DMS79 (cell line): ENCODE measurements at places on chromosomes 4 and X.

GRCh38 chr4:87270144-87270543 lies 49.7 kb upstream of the KLHL8 start:
- DNase-seq = no peak

DNA sequence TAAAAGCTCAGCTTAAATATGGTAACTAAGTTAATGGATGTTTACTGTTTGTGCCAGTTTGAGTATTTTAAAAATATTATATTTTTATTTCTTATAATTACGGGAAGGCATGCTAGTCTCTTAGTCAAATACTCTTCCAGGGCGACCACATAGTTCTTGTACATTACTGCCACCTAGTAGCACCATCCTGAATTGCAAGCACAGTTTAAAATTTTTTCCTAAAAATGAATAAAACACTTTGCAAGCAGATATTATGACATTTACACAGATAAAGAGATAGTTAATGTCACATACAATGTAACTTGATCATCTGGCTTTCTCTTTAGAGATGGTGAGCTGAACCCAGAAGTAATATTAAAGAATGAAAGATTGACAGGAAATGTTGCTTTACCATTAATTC lies 11.5 kb downstream of the NDP start:
- no peak for DNase-seq

DNA sequence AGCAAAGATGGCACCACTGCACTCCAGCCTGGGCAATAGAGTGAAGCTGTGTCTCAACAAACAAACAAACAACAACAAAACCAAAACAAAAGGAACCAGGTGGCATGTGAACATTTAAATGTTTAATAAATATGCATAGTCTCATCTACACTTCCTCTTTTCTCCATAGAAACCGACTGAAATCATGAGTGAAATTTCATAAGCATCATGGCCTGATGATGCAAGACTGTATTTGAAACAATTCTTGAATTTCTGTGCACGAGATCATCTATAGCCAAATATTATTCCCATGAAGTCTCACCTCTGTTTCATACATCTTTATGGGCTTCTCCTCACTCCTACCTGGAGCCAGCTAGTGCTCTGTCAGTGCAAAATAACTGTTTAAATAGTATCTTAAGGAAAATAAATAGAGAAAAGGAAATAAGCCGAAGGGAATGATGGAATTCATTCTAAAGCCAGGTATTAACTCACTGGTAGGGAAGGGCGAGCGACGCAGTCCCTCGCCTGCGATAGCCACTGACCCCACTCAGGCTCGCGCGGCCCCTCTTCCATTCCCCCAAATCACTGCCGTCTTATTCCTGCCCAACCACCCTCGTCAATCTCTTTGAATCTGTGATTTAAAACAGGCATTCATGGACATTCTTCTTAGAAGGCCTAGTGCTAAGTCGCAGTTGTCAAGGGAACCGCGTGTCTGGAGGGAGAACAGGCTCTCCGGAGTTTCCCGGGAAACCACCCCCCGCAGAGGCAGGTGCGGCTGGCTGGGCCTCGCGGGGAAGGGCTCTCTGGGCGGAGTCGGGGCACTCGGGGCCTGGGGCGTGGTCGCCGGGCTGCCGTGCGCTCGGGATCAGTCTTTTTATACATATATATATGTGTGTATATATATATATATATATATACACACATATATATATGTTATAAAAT lies 52.4 kb upstream of the TRIM2 start:
- DNase-seq = peak; percentile 64

DNA sequence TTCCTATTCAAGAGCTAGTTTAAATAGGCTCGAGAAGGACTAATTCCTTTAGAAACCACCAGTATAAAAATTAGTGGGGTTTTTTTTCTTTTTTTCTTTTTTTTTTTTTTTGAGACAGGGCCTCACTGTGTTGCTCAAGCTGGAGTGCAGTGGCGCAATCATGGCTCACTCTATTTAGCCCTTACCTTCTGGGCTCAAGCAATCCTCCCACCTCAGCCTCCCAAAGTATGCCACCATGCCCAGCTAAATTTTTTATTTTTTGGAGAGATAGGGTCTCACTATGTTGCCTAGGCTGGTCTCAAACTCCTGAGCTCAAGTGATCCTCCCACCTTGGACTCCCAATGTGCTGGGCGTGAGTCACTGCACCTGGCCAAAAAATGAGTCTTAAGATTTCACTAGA lies 52.8 kb downstream of the APOO start:
- DNase-seq = no peak

- no peak for DNase-seq
Measured at GRCh38 chrX:103520386-103520785, 1.1 kb upstream of the RAB40A start.

GRCh38 chr4:119663160-119663788 lies 34.7 kb upstream of the PDE5A start:
- DNase-seq = no peak

DNA sequence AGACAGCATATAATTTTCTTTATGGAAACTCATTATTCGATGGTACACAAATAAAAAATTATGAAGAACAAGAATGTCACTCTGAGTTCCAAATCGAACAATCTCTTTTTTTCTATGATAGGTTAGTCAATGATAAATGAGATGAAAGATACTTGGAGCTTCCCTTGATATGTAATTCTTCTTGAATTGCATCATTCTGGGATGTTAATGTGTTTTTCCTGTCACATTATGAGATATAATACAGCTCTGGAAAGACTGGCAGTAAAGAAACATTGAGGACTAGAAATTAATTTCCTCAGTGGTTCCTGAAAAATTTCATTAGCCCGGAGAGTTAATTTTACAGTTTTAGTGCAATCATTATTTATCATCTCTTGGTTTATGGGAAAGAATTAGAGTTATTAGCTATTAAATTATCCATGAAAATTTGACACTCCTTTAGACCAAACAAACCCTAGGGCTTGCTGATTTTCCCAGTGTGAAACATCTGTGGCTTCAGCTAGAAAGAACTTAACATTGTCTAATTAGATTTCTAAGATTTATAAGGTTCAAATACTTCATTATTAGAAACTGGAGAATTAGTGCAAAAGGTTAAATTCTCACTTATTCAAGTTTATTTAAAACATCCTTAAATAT lies 1546.6 kb upstream of the TENM3 start:
- DNase-seq = no peak

DNA sequence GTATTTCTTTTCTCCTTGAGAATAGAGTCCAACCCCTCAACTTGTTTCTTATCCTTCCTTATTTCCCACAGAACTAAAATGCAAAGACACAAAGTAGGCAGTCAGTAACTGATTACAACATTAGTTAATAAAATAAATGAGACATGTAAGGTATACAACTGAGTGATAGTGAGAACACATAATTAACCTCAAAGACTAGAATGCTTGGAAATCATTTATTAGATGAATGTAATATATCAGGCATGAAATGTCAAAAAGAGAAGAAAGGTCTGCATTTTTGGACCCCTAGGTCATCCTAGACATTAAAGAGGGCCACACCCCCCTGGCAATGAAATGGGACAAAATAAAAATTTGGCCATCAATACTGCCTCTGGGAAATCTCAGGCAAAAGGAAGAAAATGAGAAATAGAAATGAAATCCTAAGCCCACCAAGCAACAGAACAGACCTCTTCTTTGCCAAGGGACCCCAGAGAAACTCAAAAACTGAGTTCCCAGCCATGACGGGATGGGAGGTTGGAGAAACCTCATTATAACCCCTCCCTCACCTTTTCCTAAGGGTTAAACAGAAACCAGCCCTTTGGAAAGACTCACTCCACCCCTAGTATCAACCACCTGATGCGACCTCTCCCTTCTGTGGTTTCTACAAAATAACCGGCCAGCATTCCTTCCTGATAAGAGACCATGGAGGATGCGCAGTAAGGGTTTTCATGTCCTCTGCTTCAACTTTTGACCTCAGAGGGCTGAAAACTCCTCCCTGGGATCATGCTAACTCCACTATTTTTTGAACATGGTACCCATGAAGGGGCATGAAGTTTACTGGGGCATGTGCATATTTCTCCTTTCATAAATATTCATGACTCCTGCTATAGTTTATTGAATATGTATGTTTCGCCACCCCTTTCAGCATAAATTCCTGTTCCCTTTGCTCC lies 90.0 kb upstream of the EXOC1L start:
- DNase-seq = no peak

DNA sequence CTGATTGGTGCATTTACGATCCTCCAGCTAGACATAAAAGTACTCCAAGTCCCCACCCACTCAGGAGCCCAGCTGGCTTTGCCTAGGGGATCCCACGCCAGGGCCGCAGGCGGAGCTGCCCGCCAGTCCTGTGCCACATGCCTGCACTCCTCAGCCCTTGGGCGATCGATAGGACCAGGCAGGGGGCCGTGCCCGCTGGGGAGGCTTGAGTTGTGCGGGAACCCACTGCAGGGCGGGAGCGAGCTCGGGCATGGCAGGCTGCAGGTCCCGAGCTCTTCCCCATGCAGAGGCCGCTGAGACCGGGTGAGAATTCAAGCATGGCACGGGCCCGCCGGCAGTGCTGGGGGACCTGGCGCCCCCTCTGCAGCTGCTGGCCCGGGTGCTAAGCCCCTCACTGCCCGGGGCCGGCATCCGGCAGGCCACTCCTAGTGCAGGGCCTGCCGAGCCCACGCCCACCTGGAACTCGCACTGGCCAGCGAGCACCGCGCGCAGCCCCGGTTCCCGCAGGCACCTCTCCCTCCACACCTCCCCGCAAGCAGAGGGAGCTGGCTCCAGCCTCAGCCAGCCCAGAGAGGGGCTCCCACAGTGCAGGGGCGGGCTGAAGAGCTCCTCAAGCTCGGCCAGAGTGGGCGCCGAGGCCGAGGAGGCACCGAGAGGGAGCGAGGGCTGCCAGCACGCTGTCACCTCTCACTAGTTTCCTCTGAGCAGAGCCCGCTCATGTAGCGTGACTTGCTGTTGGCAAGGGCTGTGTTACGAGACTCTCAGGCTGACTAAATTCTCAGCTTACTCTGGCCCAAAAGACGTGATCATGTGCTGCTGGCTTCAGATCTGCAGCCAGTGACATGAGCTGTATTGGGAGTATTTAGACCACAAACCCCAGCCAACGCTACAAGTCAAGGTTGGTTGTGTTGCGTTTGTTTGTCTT lies 87.5 kb downstream of the TRAPPC11 start:
- no peak for DNase-seq

- DNase-seq = no peak
Measured at GRCh38 chr4:105189855-105190650, 43.4 kb downstream of the TET2 start.

- DNase-seq = peak; percentile 70
Measured at GRCh38 chrX:130887376-130887775, 15.6 kb downstream of the ENOX2 start.

GRCh38 chrX:568311-568710 lies 62.3 kb upstream of the SHOX start:
- no peak for DNase-seq

DNA sequence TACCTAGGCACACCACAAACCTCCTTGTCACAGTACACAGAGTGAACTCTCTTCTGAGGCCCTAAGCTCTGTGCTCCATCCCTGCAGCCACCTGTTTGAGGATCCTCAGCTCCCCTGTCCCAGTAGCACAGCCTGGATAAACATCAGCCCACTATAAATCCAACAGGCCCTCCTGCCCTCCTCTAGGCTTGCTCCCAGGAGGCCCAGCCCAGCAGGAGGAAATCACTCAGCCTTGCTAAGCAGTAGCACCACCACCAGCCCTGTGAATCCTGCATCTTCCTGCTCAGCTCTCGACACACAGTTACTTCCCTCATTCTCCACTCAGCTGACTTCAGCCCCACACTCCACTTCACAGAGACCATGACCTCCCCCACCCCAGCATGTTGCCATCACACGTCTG lies 273.9 kb downstream of the BCOR start:
- DNase-seq = no peak

DNA sequence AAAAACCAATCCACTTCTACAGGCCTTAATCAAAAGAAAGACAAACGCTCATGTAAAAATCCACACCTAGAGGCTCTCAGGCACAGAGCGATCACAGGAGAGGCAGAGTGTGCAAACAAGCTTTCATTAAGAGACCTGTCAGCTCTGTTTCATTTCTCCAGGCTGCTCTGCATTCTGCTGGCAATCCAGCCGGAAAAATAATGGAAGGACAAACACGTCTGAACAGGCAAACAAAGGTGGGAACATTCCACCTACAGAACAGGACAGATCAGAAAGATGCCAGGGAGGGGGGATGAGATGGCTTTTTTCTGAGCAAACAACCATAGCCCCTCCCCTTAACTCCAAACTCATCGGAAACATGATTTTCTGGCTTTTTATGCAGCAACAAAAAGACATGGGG lies 9.7 kb downstream of the SOD3 start:
- DNase-seq = no peak

GRCh38 chrX:57422289-57422688 lies 135.8 kb downstream of the FAAH2 start:
- no peak for DNase-seq

DNA sequence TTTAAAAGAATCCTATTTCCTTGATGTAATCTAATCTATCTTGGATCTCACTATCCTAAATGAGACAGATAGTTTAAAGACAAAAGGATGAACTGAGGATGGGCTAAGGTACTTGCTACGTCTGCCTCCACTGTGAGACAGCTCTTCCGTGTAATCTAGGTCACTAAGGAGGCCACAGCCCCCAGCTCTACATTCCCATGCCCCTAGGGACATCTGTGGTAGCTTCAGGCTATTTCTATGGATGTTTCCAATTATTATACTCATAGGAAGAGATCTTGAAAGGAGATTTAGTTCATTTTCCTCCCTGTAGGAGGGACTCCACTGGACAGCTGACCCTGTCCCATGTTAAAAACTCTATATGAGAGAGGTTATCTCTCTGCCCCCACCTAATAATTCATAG lies 140.8 kb upstream of the TRPC5 start:
- no peak for DNase-seq

GRCh38 chr4:159248384-159249178 lies 145.7 kb downstream of the RAPGEF2 start:
- no peak for DNase-seq

DNA sequence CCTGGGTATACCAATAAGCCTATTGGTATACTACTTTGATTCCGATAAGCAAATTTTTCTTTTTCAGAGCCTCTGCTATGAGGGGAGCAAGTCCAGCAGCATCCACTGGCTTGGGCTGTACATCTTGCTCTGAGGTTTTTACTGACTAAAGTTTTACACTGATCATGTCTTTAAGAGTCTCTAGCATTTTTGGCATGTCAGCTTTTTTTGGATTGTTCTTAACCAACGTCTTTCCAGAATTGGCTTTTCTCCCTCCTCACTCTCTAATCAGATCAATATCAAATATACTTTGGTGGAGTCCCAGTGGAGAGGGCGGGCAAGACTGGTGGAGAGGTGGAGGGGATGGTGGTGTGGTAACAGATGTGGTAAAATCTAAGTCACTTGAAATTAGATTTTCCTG lies 196.8 kb downstream of the HEPH start:
- no peak for DNase-seq

DNA sequence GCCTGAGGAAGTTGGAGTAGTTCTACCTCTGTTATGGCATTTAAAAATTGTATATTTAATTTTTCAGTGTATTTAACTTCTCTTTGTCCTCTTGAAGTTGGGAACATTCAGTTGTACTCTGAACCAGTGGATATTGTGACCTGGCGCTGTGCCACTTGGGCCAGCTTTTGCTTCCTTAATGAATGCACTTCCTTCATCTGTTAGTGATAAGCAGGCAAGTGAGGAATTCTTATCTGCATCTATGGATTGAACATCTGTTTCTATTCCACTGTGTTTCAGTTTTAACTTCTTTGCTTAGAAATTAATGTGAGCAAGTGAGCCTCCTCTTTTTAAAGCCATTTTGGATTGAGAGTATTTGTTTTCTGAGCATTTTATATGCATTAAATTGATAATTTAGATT lies 128.3 kb downstream of the UCHL1 start:
- no peak for DNase-seq

- DNase-seq = no peak
Measured at GRCh38 chrX:42739741-42740140, 38.2 kb downstream of the PPP1R2C start.

GRCh38 chrX:9659571-9660195 lies 106.0 kb downstream of the GPR143 start:
- DNase-seq = no peak
